NCI-H1694 treated with DMSO at 0.1 percent for 48 hours (cell line): ENCODE measurements at places on chromosomes 2 and 18.

DNA sequence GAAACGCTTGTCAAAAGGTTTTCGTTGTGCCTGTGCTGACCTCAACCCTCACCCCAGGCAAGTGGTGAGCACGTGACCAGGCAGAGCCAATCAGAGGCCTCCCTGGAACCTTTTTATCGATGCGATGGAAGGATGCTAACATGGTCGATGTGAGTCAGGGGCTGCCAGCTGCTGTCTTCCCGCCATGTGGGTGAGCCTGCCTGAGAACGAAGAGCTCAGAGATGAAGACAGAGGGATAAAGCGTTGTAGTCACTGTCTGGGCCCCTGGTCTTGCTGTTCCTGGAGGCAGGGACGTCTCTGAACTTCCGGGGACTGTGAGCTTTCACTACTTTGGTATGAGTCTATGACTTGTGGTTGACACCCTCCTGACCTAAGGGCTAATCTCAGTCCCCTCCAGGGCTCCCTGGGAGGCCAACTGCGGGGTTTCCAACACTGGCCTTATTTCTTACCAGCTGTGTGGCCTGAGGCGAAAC lies 18.6 kb downstream of the DNMT3A start:
- DNase-seq: no peak

DNA sequence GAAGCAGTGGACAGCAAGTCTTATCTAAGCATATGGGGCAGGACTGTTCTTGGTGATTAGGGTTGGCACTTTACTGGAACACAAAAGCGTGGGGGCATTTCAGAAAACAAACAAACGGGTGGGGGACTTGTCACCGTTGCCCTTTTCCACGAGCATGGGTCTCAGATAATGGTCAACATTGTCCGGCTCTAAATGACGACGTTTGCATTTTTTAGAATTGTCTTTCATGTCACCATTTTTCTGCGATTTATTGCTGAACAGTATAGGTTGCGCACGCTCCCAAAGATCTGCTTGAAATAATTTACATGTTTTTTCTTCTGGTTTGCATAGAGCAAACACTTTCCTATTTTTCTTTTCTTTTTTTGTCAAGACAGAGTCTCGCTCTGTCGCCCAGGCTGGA lies 46.6 kb upstream of the TBC1D8 start:
- DNase-seq: no peak

- no peak for DNase-seq
Measured at GRCh38 chr2:188663301-188663700, 310.9 kb upstream of the COL3A1 start.

DNA sequence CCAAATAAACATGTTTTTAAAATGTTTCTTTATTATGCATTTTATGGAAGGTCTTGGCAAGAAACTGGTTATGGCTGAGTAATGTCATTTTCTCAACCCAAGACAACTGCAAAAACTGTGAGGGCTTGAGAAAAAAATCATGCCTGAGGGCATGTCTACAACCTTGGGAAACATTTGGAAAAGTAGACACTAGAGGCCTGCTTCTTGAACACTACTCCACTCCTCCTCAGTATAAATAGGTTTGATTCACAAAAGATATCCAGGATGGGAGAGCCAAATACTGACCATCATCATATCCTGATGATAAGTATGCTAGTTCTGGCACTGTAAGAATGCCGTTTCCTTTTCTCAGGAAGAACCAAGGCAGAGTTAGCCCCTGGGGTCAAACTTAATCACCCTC lies 71.1 kb downstream of the OSR1 start:
- no peak for DNase-seq

DNA sequence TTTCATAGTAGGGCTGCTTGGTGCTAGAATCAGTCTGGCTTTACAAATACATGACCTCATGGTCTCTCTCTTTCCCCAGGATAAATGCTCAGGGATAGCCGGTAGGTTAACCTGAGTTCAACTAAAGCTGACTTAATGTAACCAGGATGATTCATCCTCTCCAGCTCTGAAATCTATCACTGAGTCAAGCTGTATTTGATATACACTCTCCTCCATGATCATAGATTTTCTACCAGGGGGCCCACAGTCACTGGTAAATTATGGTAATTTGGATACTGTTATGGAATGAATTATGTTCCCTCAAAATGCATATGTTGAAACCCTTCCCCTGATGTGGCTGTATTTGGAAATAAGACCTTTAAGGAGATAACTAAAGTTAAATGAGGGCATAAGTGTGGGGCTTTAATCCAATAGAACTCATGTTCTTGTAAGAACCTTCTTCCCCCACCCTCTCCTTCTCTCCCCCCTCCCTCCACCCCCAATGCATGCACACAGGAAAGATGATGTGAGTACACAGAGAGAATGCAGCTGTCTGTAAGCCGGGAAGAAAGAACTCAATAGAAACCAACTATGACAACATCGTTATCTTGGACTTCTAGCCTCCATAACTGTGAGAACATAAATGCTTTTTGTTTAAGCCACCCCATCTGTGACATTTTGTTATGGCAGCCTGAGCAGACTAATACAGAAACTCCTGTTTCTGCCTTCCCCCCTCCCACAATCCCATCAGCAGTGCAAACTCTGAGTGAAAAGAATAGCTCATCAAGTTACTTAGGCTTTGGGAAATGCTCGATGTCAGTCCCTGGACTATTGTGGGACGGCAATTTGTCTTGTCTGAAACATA lies 134.9 kb upstream of the KYNU start:
- DNase-seq: no peak

- no peak for DNase-seq
Measured at GRCh38 chr2:10892796-10893350, 18.9 kb upstream of the KCNF1 start.

- no peak for DNase-seq
Measured at GRCh38 chr2:194559523-194559922, 1097.5 kb upstream of the SLC39A10 start.

DNA sequence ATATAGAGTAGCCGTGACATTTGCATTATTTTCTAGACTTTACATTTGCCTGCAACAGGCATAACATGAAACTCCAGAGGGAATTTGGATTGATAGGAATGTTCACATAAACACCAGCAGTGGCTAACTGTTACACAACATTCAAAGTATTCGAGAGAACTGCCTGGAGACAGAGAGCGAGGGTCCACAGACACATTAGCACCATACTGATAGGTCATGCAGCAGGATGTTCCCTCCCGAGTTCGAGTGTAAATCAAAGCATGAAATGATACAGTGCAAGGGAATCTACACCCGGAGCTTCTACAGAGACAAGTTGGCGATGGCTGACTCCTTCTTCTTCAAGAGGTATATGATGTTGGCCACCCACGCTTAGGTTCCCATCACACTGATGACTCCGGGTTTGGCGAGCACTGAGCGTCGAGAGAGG lies 89.5 kb downstream of the COL6A3 start:
- DNase-seq: no peak

DNA sequence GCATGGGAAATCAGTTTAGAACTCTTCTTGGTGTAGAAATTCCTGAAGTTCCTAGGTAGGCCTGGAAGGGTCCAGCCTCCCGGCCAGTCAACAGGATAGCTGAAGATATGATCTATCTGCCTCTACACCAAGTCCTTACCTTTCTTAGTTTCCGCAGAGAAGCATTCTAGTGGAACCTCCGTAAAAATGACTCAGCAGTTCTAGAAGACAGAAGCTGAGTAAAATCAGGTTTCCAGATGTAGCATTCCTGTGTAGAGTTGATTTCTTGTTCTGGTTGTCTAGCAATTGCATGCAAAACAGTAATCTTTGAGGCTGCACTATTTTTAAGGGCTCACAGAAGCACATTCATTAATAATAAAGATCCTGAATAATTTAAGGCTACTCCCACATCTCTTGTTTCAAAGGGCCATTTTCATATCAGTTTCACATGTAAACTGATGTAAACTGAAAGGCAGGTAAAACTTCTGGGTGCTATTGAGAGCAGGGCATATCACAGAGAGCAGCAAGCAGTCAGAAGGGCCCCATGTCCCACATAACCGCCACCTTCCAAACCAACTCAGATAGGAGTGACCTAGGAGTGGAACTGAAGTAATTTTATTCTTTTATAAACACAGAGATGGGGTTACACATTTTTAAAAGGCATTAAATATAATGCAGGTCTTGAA lies 3.2 kb upstream of the DYTN start:
- no peak for DNase-seq

- no peak for DNase-seq
Measured at GRCh38 chr2:26570083-26570430, 71.1 kb downstream of the CIB4 start.

GRCh38 chr2:64686283-64686956 lies 32.7 kb upstream of the SERTAD2 start:
- no peak for DNase-seq

DNA sequence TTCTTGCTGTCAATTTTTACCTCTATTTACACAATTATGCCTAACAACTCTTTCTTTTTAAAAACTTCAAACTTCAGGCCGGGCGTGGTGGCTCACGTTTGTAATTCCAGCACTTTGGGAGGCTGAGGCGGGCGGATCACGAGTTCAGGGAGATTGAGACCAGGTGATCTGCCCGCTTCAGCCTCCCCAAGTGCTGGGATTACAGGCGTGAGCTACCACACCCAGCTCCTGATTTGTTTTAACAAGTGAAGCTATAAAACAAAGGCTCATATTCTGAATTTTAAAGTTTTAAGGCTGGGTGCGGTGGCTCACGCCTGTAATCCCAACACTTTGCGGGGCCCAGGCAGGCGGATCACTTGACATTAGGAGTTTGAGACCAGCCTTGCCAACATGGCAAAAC lies 15.5 kb downstream of the PTPN2 start:
- DNase-seq: no peak

DNA sequence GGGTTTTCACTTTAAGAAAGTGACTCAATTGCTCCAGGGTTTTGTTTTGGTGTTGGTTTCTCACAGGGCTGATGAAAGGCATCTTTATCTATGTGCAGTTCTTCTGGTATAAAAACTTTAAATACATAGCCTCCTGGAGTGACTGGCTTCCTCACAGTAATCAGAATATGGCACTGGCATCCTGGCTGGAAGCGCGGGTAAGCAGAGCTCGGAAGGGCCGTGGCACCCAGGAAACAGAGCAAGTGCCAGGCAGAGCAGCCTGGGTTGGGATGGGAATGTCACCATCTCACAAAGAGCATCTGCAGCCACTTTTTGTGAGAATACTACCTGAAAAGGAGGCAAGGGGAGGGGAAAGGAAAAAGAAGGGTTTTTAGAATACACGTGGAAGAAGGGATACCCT lies 534.7 kb downstream of the PLCL1 start:
- no peak for DNase-seq

DNA sequence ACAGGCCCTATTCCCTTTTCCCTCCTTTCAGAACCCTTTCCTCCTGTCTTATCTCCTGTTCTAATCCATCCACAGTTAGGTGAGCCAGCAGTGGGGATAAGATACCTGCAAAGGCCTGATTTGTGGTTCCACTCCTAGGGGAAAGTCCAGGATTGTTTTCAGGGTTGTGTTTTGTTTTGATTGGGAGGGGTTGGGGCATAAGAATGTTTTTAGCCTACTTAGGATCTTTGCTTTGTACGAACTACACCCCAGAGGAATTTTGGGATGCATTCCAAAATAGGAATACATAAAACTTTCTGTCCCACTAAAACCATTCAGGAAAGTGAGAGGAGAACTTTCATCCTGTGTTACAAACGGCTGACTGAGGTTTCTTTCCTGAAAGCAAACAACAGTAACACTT lies 150.8 kb upstream of the PGAP1 start:
- DNase-seq: no peak

DNA sequence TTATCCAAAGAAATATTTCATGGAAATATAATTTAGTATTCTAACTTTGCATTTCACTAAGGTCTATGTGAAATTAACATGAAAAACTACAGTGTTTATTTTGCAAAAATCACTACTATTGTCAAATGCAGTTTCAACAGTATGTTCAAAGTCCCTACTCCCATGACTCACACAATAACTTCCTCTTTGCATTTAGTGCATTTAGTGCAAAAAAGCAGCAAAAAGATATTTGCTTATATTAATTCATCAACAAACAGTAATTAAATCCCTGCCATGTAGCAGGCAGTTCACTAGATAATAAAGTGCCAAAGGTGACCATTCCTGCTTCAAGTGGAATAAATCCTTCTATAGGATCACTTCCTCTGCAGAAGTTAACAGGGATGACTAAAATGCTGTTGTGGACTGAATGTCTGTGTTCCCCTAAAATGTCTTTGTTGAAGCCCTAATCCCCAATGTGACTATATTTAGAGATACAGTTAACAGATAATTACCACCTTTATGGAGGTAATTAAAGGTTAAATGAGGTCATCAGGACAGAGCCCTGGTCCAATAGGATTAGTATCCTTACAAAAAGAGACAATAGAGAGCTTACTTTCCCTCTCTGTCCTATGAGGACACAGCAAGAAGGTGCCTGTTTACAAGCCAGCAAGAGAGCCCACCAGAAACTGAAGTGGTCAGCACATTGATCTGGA lies 61.7 kb downstream of the STK39 start:
- DNase-seq: no peak

GRCh38 chr2:236642125-236642524 lies 72.5 kb downstream of the ACKR3 start:
- no peak for DNase-seq
